MV-4-11 (cell line): ENCODE measurements at places on chromosomes 2 and 18.

DNA sequence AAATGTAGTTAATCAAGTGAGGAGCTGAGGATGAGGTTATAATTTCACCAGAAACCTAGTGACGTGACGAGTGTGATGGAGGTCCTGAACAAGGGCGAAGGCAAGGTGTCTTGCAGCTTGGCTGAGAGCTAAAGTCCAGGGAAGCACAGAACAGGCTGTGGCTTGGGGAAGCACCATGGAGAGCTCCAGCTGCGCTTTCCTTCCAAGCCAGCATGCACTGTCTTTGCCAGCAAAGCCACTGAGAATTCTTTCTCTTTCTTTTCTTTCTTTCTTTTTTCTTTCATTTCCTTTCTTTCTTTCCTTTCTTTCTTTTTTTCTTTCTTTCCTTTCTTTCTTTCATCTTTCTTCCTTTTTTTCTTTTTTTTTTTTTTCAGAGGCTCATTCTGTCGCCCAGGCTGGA is 239.3 kb downstream of the FBXO15 start:
- peak; percentile 3 for DNase-seq

- DNase-seq = no peak
These were observed 424.8 kb upstream of the ZEB2 start for GRCh38 chr2:144944546-144945220.

- DNase-seq = no peak
These were observed 31.1 kb downstream of the NAB1 start for GRCh38 chr2:190679813-190680591.

DNA sequence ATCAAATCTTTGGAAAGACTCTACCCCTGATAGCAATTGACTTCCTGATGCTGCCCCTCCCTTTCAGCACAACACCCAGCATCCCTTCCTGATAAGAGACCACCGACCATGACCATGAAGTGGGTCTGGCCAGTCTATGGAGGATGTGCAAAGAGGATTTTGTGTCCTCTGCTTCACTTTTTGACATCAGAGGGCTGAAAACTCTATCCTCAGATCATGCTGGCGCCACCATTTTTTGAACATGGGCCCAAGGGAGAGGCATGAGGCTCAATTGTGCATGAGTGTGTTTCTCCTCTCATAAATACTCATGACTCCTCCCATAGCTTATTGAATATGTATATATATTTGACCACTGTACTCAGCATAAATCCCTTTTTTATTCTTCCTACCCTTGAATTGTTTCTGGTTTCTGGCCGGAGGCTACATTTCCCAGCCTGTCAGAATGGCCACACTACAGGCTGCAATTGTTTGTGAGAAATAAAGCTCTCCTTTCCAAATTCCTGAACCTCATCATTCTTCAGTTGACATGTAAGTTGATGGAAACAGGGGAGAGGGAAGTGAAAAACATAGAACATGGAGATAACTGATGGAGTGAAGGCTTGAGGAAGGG is 314.1 kb downstream of the MYCN start:
- no peak for DNase-seq

DNA sequence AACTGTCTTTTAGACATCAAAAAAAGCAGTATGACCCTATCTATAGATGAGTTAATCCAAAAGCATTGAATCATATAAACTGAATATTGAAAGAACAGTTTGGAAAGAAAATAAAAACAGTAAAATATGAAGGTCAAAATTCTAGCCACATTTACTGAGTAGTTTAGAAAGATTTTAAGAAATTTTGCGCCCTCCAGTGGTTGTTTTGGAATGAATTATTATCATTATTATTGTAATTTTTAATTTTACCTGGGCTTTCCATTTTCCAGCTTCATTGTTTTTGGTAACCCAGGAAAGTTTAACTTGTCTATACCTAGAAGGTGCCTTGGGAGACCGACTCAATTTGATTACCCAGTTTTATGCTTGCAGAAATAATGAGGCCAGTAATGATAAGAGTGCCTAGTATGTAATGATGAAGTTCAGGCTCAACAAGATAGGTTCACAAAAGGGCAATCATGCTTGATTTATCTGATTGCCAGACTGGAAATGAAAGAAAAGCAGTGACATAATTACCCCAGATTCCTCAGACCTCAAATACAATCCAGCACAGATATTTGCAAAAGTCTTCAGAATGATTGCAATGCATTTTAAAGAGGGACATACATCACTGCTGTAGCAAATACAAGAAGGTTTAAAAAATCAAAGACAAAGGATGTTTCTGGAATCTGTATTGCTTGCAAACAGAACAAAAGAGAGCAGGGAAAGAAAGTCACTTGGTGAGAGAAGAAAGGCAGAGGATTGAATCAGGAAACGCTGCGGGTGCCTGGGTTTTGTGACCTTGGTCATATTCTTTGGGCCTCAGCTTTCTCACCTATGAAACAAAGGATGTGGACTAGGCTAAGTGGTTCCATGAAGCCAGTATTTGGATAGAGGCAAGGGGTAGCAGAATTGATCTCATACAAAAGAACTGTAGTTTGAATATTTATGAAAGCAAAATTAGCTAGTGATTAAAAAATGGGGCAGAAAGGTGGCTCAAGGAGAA is 153.8 kb downstream of the MAP2 start:
- DNase-seq = no peak

- no peak for DNase-seq
These were observed 5.8 kb upstream of the SRBD1 start for GRCh38 chr2:45616658-45617411.

- no peak for DNase-seq
These were observed 111.8 kb downstream of the STK39 start for GRCh38 chr2:168135630-168136029.

DNA sequence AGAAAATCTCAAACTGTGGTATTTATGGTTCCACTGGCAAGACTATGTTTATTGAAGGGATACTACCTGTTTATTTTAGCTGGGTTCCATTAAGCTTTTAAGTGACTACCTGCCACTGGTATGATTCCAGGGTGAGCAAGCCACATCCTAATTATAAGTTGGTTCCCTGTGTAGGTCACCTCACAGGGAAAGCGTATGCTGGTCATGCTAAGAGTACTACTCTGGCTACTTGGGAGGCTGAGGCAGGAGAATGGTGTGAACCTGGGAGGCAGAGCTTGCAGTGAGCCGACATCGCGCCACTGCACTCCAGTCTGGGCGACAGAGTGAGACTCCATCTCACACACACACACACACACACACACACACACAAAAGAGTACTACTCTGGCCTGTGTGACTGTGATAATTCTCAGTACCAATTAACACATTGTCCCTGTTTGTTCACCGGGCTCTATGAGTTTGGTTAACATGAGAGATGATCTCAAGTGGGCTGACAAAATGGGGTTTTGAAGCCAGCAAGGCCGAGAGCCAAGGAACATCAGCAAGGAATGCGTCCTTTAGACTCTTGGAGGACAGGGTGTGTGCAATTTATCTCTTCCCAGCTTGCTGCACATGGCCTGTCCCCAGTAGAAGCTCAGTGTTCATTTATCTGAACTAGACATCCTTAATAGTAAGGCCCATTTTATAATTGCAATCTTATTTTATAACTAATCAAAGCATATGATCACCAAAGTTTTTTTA is 15.2 kb upstream of the ITSN2 start:
- no peak for DNase-seq

DNA sequence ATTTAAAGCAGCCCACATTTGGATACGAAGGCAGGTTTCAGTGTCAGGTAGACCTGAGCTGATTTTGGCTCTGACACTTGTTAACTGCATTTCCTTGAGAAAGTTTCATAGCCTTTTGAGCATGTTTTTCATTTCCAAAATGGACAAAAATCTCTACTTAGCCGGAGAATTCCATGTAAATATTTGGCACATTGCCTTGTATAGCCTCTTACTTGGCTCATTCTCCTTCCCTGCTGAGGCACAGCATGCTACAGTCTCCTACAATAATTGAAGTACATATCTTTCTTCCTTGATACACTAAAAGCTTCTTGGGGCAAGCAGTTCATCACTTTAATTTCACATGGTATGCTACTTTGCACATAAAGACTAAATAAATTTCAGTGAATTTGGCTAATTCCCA is 772.2 kb upstream of the CHAC2 start:
- no peak for DNase-seq

DNA sequence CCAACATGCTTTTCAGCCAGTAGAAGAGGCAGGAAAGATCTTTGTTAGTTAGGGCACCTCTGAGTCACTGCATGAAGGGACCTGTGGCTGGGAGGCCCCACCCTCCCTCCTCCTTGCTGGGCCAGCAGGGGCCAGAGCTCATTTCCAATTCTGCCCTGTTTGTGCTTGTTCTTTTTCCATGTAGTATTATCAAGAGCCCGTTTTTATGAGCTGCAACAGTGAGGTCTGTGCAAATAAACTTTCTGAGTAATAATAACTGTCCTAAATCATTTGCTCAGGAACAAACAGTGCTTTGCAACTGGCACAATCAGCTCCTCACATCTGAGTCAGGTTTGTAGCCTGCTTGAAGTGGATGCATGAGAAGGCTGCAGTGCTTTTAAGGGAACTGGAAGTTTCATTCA is 128.0 kb downstream of the ARL4C start:
- DNase-seq = peak; percentile 42

DNA sequence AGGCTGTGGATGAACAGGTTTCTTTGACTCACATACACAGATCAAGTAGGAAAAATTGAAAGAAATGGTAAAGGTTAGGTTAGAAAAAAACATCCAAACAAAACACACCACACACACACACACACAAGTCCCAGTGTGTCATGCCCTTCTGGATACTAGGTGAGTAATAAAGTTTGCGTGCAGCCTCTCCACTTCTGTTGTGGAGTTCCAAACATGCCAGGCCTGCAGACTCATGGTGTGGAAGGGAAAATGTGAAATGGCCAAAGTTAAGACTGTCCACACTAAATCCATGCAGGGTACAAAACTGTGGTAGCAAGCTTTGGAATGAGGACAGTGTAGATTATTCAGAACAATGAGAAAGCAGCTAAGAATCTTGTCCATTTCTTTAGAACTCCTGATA is 114.6 kb downstream of the IKZF2 start:
- no peak for DNase-seq

DNA sequence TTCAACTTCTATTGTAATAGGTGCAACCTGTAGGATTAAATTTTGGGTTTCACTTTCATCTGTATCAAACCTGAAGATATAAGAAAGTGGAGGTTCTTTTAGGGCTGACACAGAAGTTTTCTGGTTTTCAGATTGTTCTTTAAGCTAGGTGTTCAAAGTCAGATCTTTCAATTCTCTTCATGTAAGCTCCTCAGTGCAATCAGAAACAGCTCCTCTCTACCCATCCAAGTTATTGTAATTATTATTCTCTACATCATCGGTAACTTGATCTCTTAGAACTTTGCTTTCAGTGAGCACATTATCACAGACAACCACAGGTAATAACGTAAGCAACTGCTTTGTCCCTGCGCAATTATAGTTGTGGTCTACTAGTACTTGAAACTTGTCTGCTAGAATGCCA is 179.4 kb downstream of the MYCN start:
- DNase-seq = no peak

DNA sequence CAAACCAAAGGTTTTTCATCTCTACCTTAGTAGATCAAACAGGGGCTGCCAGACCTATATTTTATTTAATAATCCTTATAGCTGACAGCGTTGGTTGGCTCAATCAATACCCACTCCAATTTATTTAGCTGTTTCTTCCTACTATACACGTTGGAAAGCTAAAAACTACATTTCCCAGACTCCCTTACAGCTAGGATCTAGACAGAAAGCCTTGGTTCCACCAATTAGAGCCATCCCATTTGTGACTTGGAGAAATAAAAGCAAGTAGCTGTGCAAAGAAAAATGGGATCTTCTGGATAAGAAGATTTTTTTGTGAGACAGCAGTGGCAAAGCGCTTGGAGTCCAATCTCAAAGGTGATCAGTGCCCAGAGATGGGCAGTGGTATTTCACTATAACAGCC is 331.3 kb upstream of the MEIS1 start:
- DNase-seq = no peak

GRCh38 chr2:218605432-218605831 is 2.3 kb upstream of the PLCD4 start:
- DNase-seq = no peak

DNA sequence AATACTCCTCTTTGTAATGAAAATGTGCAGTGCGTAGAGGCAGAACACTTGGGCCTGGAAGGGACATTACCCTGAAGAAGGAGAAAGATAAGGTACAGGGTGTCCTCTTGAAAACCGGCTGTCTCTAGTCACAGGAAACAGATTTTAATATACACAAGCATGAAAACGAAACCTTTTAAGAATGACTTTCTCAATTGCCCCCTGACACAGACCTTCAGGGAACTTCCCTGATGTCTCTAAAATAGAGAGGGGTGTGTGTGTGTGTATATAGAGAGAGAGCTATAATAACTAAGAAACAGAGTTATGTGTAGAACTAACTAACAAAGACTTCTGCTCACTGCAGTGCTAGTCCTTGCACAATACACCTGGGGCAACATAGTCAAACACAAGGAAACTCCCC is 780.0 kb downstream of the CNTNAP5 start:
- DNase-seq = no peak

GRCh38 chr18:6423289-6423688 is 8.6 kb upstream of the L3MBTL4 start:
- no peak for DNase-seq

DNA sequence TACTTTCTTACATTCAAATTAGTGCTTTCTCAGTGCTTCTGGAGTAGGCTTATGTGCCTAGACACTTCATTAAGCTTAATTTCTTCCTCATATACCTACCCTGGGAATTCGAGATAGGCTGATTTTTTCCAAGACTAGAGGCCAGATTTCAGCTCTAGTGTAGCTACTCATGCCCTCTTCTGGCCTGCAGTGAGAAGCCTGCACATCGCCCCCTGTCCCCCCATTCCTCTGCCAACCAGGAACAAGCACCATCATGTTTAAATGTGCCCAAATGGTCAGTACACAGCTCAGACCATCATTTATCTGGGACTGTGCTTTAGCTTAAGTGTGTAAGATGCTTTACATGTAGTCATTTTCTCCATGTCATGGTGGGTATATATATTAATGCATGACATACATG is 1218.8 kb upstream of the LRRTM1 start:
- no peak for DNase-seq

GRCh38 chr2:95261602-95262001 is 12.6 kb upstream of the PROM2 start:
- peak; percentile 75 for DNase-seq

DNA sequence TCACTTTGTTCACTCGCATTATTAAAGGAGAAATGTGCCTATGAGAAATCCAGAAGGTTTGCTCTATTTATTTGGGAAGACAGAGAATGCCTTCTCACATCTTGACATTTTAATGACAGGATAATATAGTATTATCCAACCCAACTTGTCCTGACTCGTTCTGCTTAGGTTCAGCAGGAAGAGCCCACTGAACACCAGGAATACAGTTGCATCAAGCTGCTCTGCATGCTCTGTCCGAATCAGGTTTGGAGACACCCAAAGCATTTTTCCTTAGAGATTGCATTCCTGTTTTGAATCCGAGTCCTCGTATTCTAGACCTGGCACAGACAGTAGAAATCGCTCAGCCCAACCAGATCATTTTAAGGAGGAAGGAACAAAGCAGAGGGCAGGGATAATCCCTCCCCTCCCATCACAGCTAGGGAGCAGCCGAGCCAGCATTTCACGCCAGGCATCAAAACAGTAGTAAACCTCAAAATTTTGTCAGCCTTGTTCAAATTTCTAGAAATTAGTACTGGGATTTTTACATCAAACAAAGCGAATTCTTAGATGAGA is 837.4 kb upstream of the ID2 start:
- no peak for DNase-seq

- DNase-seq = no peak
These were observed 36.5 kb downstream of the LPIN2 start for GRCh38 chr18:2976218-2977132.

GRCh38 chr18:74316257-74317170 is 875 bp downstream of the C18orf63 start:
- DNase-seq = no peak

- no peak for DNase-seq
These were observed 187.3 kb downstream of the CAMKMT start for GRCh38 chr2:44549099-44549471.

GRCh38 chr18:63147973-63148372 is 171.6 kb downstream of the BCL2 start:
- DNase-seq = no peak
